ENCODE measurements at places on chromosomes 12 and 14. TPM values are rescaled to one million over a fixed set of nuclear protein-coding genes. Genes with fewer than 3 reads are reported as not detected.

- DNase-seq = peak; percentile 54
- H3K36me3 ChIP-seq = no peaks in the 10 kb centered on the region
- H3K27me3 ChIP-seq = no peaks in the 10 kb centered on the region
- H3K4me1 ChIP-seq = no peaks in the 10 kb centered on the region
- no peak overlapping the region for H3K4me3 ChIP-seq
These were observed 25.1 kb downstream of the MOK start for GRCh38 chr14:102279688-102280348.

DNA sequence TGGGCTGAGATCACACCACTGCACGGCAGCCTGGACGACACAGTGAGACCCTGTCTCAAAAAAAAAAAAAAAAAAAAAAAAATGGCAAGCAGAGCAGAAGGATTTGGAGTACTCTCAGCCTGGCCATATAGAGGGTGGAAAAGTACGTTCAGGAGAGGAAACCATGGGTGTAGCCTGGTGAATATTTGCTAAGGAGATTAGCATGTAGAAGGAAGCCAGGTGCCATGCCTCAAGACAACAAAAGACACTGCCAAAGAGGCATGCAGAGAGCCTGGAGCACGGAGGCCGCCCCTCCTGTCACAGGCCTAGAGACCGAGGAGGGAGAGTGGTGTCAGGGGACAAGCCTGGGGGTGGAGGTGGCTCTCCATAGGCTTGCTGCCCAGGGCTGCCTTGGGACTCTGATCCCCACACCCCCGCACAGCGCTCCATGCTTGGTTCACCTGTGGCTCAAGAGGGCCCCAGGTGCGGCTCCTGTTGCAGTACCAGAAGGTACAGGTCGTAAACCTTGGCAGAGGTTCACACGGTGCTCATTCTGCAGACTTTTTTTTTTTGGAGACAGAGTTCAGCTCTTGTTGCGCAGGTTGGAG lies 27.9 kb upstream of the DEGS2 start:
- H3K27ac ChIP-seq = no peak overlapping the region
- H3K36me3 ChIP-seq = no peaks in the 10 kb centered on the region
- DNase-seq = no peak

DNA sequence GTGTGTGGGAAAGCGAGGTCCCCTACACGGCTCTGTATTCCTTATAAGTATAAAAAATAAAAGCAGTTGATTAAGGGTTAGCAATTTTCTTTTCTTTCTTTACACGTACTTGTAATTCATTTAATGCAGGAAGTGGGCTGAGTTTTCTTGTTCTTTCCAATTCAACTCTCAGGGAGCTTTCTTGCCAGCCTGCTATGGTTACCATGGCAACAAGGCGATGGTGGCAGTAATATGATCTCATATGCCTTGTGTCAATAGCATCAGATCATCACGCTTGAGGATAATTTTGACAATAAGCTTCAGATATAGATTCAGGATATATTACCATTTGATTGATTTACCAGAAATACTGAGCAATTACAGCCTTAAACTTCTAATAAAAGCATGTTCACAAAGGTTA lies 466.5 kb downstream of the APAF1 start:
- no peaks in the 10 kb centered on the region for H3K36me3 ChIP-seq
- H3K27ac ChIP-seq = no peak overlapping the region
- no peaks in the 10 kb centered on the region for H3K27me3 ChIP-seq
- no peaks in the 10 kb centered on the region for H3K4me1 ChIP-seq
- no peak overlapping the region for H3K4me3 ChIP-seq

DNA sequence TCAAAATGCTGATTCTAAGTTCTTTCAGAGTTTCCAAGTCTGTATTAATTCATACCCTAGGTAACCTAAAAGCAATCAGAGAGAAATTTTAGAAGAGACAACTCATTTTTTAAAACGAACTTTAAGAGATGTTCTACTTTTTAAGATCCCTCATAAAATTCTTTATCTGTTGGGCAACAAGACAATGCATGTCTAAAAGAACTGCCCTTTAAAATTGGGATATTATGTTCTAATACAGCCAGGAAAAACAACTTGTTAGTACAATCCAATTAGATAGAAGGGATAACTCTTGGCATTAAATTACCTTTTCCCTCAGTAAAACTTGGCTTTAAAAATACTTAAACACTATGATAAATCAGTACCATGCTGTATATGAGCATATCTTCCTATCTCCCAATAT lies 15.6 kb downstream of the DICER1 start:
- DNase-seq = no peak
- H3K27ac ChIP-seq = no peak overlapping the region
- no peaks in the 10 kb centered on the region for H3K36me3 ChIP-seq
- no peaks in the 10 kb centered on the region for H3K27me3 ChIP-seq

- H3K36me3 ChIP-seq = no peaks in the 10 kb centered on the region
- no peak for DNase-seq
- no peak overlapping the region for H3K4me3 ChIP-seq
- no peaks in the 10 kb centered on the region for H3K27me3 ChIP-seq
- H3K27ac ChIP-seq = no peak overlapping the region
These were observed 151.4 kb upstream of the EEA1 start for GRCh38 chr12:93080452-93080851.

- peaks cover 4% of the 10 kb centered on the region for H3K4me1 ChIP-seq
- H3K4me3 ChIP-seq = no peak overlapping the region
- DNase-seq = no peak
- no peak overlapping the region for H3K27ac ChIP-seq
These were observed 23.5 kb downstream of the ATP5MC2 start for GRCh38 chr12:53652366-53652765.

DNA sequence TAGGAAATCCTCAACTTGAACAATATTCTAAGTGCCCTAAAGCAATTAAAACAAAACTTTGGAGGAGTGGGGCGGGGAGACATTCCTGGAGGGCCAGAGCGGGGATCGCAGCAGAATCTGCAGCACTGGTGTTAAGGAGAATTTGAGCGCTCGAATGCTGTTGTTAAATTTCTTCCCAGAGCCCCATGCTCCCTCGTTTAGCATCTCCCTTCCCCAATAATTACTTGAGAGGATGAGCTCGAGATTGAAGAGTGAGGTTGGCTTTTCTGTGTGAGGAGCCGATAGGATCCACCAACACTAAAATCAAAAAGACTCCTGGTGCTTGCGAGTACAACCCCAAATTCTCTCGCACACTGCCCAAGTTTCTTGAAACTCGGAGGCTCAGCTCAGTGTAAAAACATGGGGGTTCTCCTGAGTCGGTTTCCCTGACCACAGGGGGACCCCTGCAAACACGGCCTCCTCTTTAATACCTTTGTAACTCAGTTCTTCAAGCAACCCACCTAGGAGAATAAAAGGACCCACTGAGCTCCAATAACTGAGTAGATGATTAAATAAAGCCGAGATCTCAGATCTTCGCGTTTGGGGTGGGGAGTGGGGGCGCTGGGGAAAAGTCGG lies 10.2 kb upstream of the FOXG1 start:
- H3K36me3 ChIP-seq = no peaks in the 10 kb centered on the region
- no peak for DNase-seq
- H3K4me1 ChIP-seq = no peaks in the 10 kb centered on the region
- H3K27ac ChIP-seq = no peak overlapping the region
- H3K4me3 ChIP-seq = no peak overlapping the region

DNA sequence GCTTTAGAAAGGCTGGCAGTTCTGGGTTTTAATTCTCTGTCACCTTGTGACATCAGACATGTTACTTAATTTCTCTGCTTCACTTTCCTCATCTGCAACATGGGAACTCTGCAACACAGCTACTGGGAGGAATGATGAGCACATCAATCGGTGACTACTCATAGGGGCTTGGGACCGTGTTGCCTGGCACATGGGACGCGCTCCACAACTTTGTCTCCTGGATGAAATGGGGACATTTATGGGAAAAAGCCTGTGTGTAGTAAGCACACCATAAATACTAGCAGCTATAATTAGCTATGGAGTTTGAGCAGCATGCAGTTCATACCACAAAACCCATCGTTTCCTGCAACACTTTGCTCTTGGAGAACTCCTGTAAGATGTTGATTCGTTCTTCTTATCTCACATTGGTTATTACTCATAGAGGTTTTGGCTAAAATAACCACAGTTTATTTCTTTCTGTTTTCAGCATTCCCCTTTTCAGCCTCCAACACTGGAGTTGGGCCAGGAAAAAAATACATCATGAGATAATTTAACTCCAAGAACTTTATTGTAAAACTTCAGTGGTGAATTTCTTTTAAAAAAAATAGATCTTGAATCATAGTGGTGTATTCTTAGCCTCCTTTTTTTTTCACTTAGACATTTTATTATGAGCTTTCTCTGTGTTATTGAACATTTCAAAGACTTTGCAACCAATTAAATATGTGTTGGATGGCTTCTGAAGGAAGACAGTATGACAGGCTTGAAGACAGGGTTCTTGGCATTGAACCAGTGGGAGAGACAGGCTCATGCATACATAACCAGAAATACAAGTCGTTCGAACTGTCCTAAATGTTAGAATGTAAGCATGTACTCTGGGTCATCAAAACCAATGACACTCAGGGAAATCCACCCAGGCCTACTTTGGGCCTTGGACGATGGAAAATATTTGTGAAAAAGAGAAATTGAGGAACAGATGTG lies 72.7 kb downstream of the RIN3 start:
- DNase-seq = no peak
- H3K4me3 ChIP-seq = no peak overlapping the region
- no peaks in the 10 kb centered on the region for H3K4me1 ChIP-seq
- no peaks in the 10 kb centered on the region for H3K27me3 ChIP-seq
- H3K36me3 ChIP-seq = no peaks in the 10 kb centered on the region
- H3K27ac ChIP-seq = peak overlapping the region; percentile 50

- no peaks in the 10 kb centered on the region for H3K36me3 ChIP-seq
- no peak overlapping the region for H3K4me3 ChIP-seq
- DNase-seq = no peak
These were observed 34.9 kb downstream of the PPHLN1 start for GRCh38 chr12:42360747-42361403.

Gene GDF3
- not detected for total RNA-seq

Gene GALNT4
- 11.1 TPM for total RNA-seq

Gene CD27
- total RNA-seq = 0.64 TPM

Gene ZNF891
- 5.7 TPM for total RNA-seq

Gene SLC17A8
- not detected for total RNA-seq

Gene DACT1
- 5.0 TPM for total RNA-seq

Gene KRT75
- total RNA-seq = not detected

Gene KRT73
- total RNA-seq = not detected

Gene C12orf56
- not detected for total RNA-seq

Gene RDH12
- total RNA-seq = not detected

Measured in breast epithelium (tissue), 4 donors.